NCI-H2081 treated with DMSO at 0.1 percent for 48 hours (cell line): ENCODE measurements at places on chromosomes 3 and 15.

GRCh38 chr15:85636351-85636750, 158.4 kb downstream of the KLHL25 start:
- no peak for DNase-seq

DNA sequence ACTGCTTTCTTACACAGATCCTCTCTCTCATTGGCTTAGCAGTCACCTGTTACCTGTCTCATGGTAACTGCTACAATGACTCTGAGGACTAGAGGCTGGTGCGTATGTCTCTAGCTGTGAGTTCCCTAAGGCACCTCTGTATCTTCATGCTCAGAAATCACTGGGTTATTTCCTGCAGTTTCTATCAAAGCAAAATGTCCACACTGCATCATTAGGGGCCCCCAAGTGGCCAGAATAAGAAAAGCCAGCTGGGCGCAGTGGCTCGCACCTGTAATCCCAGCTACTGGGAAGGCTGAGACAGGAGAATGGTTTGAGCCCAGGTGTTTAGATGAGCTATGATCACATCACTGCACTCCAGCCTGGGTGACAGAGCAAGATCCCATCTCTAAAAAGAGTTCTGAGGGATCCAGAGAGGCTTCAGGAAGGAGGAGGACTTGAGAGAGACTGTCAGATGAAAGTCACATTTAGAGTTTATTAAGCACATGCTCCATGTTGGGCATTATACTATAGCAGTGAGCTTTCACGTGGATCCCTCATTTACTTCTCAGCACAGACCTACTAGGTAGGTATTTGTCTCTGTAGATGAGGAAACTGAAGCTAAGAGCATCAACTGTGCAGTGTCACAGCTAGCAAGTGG, 2.3 kb upstream of the VPS18 start:
- DNase-seq: peak; percentile 17

- DNase-seq: no peak
Measured at GRCh38 chr3:123075359-123075758, 8.5 kb downstream of the PDIA5 start.

- no peak for DNase-seq
Measured at GRCh38 chr15:37765786-37766185, 168.7 kb upstream of the TMCO5A start.

DNA sequence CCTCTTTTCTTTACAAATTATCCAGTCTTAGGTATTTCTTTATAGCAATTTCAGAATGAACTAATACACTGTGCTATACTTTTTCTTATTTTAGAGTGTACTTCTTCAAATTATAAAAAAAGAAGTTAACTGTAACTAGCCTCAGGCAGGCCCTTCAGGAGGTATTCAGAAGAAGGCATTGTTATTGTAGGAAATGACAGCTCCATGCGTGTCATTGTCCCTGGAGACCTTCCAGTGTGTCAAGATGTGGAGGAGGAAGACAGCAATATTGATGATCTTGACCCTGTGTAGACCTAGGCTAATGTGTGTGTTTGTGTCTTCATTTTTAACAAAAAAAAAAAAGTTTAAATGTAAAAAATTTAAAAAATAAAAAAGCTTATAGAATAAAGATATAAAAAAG, 55.5 kb downstream of the IL12A start:
- DNase-seq: no peak

- no peak for DNase-seq
Measured at GRCh38 chr3:41418961-41419691, 219.8 kb downstream of the CTNNB1 start.

DNA sequence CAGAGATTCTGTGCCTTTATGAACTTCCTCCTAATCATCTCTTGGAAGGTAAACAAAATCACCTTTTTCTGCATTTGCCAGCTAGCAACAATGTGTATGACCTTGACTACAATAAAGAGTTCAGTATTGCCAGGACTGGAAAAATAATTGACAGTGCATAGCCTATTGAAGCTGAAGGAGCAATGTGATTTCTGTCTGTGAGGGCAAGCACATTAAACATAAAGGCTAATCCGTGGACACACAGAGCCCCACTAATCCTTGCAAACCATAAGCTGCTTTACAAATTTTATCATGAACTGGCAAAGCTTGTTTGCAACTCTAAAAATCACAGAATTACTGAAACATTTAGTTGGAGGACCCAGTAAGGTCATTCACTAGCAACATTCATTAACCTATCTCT, 563.8 kb downstream of the PYDC2 start:
- no peak for DNase-seq

GRCh38 chr3:112813723-112814171, 32.9 kb downstream of the CD200R1L start:
- DNase-seq: no peak

DNA sequence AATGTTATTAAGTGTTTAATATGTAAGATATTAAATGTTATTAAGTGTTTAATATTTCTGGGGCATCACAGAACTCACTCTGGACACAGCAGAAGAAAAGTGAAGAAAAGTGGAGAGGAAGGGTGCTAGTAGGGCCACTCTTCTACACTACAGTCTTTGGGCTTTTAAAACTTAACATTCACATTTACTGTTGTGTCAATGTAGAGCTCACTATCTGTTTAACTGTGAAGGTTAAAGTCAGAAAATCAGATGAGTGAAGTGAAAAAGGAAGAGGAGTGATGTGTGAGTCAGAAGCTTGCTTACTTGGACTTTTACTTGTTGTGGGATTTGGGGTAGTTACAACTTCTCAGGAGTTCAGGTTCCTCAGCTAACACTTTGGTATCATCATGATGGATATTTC, 145.3 kb upstream of the DNAJC19 start:
- no peak for DNase-seq

GRCh38 chr3:58203541-58203940, 7.2 kb downstream of the DNASE1L3 start:
- no peak for DNase-seq

GRCh38 chr15:63372753-63373152, 8.9 kb downstream of the CA12 start:
- no peak for DNase-seq

GRCh38 chr3:8482960-8483665, 18.5 kb upstream of the LMCD1 start:
- no peak for DNase-seq

DNA sequence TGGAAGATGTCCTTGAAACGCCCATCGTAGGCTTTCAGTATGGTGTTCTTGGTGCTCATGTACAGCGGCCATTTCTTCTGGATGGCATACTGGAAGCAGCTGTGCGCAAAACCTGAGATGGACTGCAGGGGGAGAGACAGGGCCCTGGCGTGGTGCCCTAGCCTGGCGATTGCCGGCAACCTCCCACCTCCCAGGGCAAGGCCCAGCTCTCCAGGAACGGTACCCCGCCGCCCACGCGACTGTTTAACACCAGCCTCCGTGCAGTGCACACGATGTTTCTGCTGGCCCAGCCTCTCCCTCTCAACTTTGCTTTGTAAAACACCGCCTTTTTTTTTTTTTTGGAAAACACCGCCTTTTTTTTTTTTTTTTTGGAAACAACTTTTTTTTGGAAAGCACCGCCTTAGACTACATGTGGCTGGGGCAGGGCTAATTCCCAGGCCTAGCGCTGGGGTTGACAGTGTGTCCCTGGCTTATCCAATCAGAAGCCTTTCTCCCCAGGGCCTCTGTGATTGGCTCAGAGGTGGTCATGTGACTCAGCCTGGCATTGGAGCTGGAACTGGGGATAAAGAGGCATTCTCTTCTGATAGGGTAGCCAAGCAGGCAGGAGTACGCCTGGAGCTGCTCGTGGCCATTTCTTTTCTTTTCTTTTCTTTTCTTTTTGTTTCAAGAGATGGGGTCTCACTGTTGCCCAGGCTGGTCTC, 14.7 kb downstream of the IDH2 start:
- DNase-seq: no peak

- no peak for DNase-seq
Measured at GRCh38 chr3:124560666-124561215, 169.5 kb upstream of the UMPS start.

DNA sequence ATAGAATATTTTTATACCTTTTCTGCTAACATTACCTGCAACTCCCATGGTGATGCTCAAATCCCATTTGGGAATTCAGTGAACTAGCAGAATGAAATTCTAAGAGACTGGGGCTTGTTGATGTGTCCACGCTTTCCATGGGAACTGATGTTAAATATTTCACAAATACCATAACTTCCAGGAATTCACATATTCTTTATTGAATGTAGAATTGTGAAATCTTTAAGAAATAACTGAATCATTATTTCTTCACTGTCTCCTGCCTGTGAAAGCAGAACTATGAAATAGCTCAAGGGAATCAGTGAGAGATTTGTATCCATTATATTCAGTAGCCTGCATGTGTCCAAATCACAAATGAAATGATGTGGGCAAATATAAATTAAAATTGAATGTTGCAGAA, 130.8 kb downstream of the SERPINI1 start:
- DNase-seq: no peak

DNA sequence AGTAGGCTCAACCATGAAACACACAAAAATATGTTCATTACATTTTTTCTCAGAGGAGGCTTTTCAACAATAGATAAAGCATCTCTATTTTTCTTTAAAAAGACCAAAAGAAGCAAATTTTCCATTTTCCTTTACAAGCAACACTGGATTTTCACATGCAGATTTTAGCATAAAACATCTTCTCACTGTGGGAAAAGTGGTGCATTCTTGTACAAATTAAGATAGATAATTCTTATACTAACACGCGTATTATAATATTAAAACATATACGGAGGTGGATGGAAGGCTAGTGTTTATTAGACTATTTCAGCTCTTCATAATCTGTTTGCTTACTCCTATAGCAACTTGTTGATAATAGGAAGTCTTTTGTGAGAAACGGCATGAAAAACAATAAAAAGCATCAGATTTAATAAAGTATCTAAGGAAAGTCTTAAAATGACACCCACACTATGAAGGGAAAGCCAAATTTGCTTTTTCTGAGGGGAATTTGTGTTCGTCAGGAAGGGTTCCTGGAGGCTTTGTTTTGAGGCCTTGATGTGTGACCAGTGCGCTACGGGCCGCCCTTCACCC, 529.6 kb downstream of the SOX2 start:
- DNase-seq: no peak

DNA sequence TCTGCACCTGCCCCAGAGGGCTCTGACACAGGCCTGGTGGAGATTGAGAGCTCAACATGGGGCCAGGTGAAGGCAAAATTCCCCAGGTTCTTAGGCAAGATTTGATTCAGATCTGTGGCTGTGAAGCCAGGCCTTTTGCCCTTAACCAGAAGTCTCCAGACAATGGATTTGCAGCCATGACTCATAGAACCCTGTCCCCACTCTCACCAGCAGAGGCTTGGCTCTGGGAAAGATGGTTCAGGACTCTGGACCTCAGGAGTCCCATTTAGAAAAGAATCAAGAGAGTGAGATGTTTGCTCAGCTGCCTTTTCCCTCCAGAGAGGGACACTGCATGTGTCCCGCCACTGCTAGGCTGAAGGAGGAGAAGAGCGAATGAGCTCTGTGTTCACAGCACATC, 361.4 kb upstream of the ICE2 start:
- no peak for DNase-seq

DNA sequence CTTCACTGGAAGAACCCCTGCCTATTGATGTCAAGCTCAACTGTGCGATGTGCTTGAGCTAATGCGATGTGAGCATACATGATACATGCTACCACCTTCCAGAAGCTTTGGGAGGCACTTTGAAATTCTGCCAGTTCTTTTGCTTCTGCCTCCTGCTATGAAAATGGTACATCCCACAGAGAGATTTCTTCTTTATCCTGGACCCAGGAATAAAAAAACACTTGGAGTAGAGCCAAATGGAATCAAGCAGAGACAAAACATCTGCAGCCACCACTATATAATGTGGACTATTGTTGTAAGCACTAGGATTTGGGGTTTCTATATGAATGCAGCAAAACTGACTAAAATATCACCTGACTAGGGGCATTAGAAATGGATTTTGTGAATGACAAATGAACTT, 119.9 kb upstream of the GAP43 start:
- no peak for DNase-seq

DNA sequence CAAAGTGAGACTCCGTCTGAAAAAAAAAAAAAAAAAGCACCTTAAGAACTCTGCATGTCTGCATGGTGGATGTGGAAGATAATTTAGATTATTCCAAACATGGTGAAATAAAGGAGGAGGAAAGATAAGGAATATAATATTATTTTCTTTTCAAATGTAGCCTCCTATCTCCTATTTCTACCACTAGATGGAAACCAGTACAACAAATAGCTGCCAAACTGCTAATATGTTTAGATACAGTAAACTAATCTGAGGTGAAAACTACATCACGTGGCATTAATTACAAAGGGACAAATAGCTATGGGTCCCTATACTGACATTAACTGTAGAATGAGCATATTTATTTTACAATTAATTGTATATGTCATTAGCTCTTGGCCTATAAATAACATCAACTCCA, 197.8 kb downstream of the TBC1D5 start:
- no peak for DNase-seq

DNA sequence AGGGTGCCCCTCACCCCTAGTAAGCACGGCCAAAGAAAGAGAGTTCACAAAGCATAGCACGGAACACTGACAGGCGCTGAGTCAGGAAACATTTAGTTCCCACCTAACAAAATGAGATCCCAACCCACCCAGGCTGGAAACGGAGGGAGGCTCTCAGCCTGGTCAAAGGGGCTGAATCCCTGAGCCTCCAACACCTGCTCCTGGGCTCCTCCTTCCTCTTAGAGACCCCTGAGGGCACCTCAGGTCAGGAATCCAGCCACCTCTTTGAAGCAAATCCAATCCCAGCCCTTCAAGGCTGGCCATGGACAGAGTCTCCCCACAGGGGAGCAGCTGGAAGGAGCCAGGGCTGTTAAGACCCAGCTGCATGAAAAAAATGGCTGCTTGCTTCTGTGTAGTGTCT, 154.4 kb upstream of the HES1 start:
- DNase-seq: no peak

- no peak for DNase-seq
Measured at GRCh38 chr15:34837246-34838016, 42.1 kb upstream of the ACTC1 start.

DNA sequence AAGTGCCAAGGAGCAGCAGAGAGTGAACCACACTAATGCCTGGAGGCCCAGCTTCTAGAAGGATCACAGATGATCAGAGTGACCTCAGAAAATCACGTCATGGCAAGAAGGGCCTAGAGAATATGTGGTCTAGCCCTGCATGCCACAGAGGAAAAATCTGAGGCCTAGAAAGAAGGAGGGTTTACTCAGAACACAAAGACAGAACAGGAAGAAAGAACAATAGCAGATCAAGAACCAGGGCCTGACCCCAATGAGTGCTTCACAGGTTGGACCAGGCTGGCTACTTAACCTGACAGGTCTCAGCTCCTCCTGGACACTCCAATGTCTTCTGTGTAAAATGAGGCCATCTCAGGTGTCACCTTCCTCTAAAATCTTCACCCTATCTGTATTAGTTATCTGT, 14.2 kb downstream of the RAB6B start:
- DNase-seq: no peak
